ENCODE measurements at places on chromosomes 7 and 10.
A peak's percentile ranks its signal among the peaks of the same experiment; 100 is the strongest.

DNA sequence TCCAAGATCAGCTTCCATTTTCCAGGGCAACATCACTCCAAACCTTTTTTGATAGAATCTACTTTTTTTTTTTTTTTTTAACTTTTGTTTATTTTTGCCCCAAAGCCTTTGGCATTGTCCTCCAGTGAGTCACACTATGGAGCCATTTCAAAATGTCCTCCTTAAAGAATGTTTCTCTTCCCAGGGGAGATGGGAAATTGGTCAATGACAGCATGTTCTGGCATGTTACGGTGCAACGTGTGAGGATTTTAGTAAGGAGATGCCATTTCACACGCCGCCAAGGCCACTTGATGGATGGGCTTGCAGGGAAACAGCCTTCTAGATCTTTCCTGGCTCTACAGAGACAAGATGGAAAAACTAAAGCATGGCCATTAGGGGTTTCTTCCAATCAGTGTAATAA, 30.7 kb upstream of the TRIL start:
- ATAC-seq: no peak

DNA sequence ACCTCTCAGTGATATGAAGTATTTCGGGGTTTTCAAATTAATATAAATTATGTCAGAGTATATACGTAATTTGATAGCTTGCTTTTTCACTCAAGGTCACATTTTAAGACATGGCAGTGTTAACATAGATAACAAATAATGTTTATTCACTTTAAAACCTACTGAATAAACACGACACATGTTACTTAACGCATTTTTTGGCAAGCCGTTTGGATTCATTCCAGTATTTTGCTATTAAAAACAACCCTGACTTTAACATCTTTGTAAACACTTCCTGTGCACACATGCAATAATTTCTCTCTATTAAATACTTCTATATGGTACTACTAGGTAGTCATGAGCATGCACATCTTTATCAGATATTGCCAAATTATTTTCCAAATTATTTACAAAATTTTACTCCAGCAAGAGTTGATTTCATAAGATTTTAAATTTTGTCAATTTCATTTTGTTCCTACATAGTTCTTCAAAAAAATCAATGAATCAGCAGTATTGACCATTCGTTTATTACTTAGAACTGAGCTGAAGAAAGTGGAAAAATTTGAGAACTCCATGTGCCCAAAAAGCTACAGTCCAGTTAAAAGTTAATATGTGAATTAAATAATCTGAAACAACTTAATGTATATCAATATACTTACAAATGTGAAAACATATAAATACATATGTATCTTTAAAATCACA, 26.8 kb upstream of the THSD7A start:
- ATAC-seq: no peak

- no peak for ATAC-seq
Measured at GRCh38 chr10:5927306-5927705, 37.3 kb downstream of the FBH1 start.

- no peak for ATAC-seq
Measured at GRCh38 chr7:66743920-66744319, 3.4 kb downstream of the RABGEF1 start.

- ATAC-seq: no peak
Measured at GRCh38 chr7:30906515-30907240, 5.0 kb upstream of the AQP1 start.

- no peak for ATAC-seq
Measured at GRCh38 chr10:17214971-17215781, 12.9 kb upstream of the VIM start.

DNA sequence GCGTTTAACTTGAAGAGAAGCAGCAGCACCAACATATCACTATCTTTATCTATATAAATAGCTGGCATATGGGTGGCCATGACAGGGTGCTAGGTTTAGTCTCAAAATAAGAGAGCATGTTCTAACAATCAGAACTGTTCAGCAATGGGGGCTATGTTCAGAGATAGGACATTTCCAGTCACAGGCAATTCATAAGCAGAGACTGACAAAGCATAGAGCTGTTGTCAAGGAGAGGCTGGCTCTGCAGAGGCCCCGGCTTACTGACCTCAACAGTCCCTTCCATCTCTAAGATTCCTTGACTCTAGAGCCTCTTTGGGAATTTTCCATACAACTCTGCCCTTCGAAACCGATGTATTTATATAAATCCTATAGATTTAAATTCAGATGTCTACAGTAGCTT, 17.2 kb downstream of the ANK3 start:
- no peak for ATAC-seq

DNA sequence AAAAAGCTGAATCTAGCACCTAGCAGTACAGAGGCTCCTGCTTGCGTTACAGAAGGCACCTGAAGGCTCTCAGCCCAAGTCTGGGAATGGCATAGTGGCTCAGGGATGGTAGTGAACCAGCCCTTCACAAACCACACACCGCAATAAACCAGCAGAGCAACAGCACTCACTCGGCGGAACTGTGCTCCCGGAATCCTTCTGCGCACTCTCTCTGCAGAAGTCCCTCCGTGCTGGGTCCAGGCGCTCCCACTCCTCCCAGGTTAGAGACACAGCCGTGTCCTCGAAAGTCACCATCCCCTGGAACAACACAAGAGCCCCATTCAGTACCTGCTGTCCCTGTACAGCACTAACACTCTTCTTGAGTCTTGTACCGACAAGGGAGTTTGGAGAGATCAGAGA, 1.5 kb downstream of the ZNF394 start:
- no peak for ATAC-seq

- ATAC-seq: peak; percentile 83
Measured at GRCh38 chr7:149245244-149245643, 5.8 kb downstream of the ZNF212 start.

- ATAC-seq: peak; percentile 40
Measured at GRCh38 chr7:131238347-131238931, 89.2 kb upstream of the MKLN1 start.

DNA sequence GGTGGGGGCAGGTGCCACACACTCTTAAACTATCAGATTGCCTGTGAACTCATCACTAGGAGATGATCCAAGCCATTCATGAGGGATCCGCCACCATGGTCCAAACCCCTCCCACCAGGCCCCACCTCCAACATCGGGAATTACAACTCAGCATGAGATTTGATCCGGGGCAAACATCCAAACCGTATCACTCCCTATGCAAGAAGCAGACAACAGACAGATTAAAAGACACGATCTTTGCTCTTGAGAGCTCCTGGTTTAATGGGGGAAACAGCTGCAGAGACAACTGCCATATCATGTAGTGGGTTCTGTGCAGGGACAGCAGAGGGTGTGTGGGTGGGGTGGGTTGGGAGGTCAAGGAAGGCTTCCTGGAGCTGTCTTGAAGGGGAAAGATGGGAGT, 123.6 kb downstream of the EMX2 start:
- no peak for ATAC-seq

DNA sequence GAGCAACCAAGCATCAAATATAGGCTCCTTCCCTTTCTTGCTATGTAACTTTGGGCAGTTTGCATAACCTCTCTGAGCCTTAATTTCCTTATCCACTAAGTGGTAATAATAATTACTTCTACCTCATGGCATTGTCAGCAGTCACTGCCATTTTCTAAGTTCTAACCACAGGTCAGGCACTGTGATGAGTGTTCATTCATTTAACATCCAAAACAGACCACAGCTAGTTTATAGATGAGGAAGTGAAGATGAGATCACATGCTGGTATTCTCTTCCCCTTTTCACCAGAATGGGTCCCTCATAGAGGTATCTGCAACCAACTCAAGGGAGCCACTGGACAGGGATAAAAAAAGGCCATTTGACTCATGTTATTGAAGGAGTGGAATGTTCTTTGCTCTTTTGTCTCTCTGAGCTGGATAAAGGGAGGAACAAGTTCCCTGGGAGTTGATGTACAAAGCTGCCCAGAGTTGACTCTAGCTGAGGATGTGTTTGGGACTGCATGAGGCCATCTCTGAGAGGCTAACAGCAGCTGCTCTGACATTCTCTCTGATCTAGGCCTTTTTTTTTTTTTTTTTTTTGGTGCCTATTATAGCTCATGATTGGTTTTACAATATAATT, 65.0 kb downstream of the DNAJC12 start:
- peak; percentile 94 for ATAC-seq

GRCh38 chr10:73879296-73880173, 5.2 kb upstream of the CAMK2G start:
- ATAC-seq: peak; percentile 98

DNA sequence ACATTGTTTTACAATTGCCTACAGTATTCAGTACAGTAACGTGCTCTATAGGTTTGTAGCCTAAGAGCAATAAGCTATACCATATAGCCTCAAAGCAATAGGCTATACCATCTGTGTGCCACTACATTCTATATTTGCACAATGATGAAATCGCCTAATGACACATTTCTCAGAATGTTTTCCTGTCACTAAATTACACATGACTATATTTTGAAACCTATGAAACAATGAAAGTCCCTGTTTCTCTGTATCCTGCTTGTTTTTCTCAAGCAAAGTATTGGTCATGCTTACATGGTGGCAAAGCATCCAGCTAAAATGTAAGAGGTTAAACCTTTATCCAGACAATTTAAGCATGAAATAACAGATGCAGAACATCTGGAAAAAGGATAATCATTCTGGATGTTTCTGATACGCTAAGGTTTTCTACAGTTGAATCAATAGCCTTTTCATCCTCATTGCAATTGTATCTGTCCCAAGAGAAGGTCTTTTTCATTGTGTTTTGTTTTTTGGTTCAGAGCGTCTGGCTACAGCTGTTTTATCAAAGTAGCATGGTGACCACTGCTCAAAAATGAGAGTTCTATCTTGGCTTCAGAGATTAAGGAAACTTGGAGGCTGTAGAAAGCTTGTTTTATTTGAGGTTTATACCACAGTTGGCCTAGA, 81.7 kb downstream of the CSTF2T start:
- no peak for ATAC-seq

DNA sequence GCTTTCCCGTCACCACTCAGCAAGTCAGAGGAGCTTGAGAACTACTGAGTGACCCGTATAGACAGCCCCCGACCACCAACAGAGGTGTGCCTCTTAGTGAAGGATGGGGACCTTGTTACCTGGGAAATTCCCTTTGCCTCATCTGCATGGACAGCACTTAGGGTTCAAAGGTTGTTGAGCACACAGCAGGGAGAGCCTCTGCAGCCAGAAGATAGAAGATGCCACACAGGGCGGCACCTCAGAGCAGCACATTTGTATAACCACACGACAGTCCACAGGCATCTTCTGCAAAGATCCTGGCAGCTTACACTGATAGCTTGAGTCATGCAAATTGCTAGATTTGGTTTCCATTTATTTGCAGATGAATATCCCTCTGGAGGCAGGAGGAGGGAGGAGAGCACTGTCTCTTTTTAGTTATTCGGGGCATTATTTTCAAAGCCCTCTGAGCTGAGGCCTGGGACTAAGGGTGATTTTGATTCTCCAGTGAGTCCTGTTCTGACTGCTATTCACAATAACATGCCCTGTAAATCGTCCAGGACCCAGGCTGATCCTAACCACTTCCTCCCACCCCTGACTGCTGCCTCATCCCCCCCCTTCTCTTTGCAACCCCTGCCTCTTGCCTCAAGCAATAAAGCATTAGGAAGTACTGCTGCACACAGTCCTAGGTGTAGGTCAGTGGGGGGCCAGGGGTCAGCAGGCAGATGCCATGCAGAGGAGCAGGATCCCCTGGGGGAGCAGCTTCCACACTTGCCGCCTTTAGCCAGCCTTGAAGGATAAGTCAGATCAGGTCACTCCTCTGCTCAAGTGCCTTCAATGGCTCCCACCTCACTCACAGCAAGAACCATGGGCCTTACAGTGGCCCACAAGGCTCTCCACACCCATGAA, 24.6 kb upstream of the INMT start:
- peak; percentile 79 for ATAC-seq

DNA sequence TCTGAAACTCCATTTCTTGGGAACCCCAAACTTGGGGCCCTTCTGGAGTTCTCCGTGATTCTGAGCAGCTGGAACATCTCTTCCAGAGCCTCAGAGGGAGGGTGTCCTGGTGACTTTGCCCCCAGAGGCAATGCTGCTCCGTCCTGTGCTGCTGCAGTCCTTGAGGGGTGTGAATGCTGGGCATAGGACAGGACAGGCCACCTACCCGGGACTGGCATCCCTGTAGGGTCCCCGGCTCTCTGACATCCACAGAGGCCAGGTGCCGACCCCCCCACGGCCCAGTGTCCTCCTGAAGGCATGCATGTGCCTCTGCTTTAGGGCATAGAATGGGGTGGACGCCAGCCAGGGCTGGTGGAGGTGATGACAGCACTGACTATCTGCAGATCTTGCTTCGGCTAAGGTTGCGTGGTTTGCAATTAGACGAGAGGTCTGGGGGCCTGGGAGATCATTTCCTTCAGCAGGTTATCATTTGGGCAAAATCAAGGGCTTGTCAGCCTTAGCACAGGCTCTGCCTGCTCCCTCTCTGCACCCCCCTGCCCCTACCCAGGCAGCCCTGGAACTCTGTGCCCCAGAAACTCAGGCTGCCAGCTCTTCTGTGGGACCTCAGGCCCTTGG, 136.9 kb upstream of the GPR26 start:
- ATAC-seq: no peak
